ENCODE measurements at places on chromosomes 1 and 21. TPM values are rescaled to one million over a fixed set of nuclear protein-coding genes. Genes with fewer than 3 reads are reported as not detected.
A peak's percentile ranks its signal among the peaks of the same experiment; 100 is the strongest.

Gene TTLL7
- total RNA-seq = 66.1 TPM

DNA sequence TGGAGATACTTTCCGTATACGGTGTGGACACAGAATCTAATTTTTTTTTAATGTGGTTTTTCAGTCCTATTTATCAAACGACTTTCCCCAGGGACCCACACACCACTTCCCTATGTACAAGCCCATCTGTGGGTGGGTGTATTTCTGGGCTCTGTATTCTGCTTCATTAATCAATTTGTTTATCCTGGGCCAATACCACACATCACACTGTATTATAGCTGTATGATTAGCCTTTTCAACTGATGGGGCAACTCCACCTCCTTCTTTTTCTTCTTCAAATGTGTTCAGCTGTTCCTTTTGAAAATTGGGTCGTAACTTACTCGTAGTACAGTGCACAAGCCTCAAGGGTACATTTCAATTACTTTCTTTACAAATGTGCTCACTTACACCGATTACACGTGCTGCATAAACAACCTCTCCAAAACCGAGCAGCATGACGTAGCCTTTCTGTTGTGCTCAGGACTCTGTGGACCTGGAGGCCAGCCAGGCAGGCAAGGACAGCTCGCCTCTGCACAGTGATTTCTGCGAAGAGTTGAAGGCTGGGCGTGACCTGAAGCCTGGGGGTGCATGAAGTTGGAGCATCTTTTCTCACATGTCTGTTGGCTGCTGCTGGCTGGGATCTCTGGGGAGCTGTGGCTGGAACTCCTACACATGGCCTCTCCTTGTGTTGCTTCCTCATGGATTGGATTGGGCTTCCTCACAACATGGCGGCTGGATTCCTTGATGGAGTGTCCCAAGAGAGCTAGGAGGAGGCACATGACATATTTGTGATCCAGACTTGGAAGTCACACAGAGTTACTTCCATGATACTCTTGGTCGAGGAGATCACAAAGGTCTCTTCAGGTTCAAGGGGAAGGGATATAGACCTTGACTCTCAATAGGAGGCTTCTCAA lies 126.5 kb downstream of the CRYAA start:
- no peak overlapping the region for H3K4me3 ChIP-seq
- no peaks in the 10 kb centered on the region for H3K36me3 ChIP-seq
- no peak for DNase-seq

Gene MUL1
- 41.8 TPM for total RNA-seq

- DNase-seq = no peak
- H3K4me1 ChIP-seq = peaks cover 6% of the 10 kb centered on the region
- no peaks in the 10 kb centered on the region for H3K27me3 ChIP-seq
- H3K4me3 ChIP-seq = no peak overlapping the region
- no peaks in the 10 kb centered on the region for H3K36me3 ChIP-seq
Measured at GRCh38 chr21:26061437-26061836, 109.1 kb downstream of the APP start.

- H3K4me1 ChIP-seq = no peaks in the 10 kb centered on the region
- no peak for DNase-seq
- H3K27ac ChIP-seq = no peak overlapping the region
- H3K27me3 ChIP-seq = no peaks in the 10 kb centered on the region
- no peak overlapping the region for H3K4me3 ChIP-seq
Measured at GRCh38 chr1:172733815-172734214, 74.9 kb downstream of the FASLG start.

- H3K4me3 ChIP-seq = no peak overlapping the region
- DNase-seq = no peak
- no peaks in the 10 kb centered on the region for H3K27me3 ChIP-seq
- H3K4me1 ChIP-seq = peaks cover 23% of the 10 kb centered on the region
- no peaks in the 10 kb centered on the region for H3K36me3 ChIP-seq
Measured at GRCh38 chr1:91011726-91012125, 10.1 kb downstream of the ZNF644 start.

DNA sequence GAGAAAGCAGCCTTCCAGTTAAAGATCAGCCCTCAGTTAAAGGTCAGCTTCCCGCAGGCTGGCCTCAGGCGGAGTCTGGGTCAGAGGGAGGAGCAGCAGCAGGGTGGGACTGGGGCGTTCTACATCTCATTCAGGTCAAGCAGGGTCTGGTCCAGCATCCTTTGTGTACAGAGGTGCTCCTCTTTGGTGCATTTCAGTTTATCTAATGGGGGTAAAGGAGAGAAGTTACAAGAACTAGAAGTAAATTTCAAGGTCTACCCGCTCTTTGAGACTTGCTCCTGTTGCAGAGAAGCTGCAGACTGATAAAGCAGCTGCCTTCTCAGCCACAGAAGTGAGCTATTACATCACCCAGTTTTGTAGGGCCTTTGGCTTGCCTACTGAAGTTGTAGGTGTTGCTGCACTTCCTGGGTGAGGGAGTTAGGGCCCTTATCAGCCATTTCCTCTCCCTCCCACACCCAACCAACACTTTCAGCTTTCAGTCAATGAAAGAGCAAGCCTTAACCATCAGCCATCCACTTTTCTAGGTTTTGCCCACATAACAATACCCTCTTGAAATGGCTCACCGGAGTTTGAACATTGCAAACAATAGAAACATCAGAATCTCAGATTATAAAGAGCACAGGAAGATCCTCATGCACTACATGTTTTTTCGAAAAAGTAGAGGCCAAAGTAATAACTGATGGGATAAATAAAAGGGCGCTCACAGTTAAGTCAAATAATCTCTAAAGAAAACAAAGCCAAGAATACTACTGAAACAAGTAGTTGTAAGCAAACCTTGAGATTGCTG lies 2.8 kb upstream of the NUP210L start:
- H3K36me3 ChIP-seq = peaks cover 27% of the 10 kb centered on the region
- no peaks in the 10 kb centered on the region for H3K27me3 ChIP-seq
- H3K27ac ChIP-seq = peak overlapping the region; percentile 28
- DNase-seq = no peak
- H3K4me3 ChIP-seq = no peak overlapping the region
- H3K4me1 ChIP-seq = peaks cover 24% of the 10 kb centered on the region

DNA sequence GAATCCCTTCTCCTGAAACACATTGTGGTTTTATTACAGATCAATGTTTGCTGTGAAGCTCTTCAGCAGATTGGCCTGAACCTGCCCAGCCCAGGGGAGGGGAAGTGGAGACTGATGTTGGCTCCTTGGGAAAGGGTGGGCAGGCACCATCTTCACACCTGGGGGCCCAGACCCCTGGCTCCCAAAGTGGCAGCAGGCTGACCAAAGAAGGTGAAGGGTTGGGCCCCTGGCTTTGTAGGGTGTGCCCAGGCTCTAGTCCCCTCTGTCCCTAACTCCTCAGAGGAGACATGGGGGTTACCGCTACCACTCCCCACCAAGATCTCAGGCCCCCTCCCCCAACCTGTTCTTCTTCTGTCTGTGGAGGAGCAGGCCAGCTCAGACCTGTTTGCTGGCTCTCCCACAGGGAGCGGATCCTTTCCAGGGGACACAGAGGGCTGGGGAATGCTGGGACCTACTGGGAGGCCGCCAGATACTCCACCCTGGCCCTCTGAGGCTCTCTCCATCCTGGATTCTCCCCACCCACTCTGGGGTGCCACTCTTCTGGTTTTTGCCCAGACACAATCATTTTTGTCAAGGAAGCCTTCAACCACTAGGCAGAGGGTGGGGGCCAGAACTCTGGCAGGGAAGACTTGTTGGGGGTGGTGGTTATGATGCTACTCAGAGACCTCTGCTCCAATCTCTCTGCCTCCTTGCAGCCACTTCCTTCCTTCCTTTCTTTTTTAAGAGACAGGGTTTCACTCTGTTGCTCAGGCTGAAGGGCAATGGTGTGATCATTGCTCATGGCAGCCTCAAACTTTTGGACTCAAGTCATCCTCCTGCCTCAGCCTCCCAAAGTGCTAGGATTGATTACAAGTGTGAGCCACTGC lies 5.0 kb upstream of the EFNA3 start:
- no peaks in the 10 kb centered on the region for H3K36me3 ChIP-seq
- no peak for DNase-seq
- no peak overlapping the region for H3K4me3 ChIP-seq
- H3K4me1 ChIP-seq = peaks cover 4% of the 10 kb centered on the region
- no peaks in the 10 kb centered on the region for H3K27me3 ChIP-seq
- no peak overlapping the region for H3K27ac ChIP-seq

Gene SERINC2
- 7.6 TPM for total RNA-seq

Gene CLEC20A
- 3.0 TPM for total RNA-seq

Gene NBPF12
- 14.8 TPM for total RNA-seq

Gene CCDC190
- total RNA-seq = 15.6 TPM

- no peaks in the 10 kb centered on the region for H3K36me3 ChIP-seq
- no peak for DNase-seq
- H3K27me3 ChIP-seq = no peaks in the 10 kb centered on the region
- peaks cover 21% of the 10 kb centered on the region for H3K4me1 ChIP-seq
- H3K27ac ChIP-seq = no peak within 1 kb of the TSS
Measured at GRCh38 chr1:12166834-12167492, at the start of gene TNFRSF1B. TNFRSF1B (plus strand) TSS chr1:12166991; CDS start chr1:12167092, 101 bp downstream.

DNA sequence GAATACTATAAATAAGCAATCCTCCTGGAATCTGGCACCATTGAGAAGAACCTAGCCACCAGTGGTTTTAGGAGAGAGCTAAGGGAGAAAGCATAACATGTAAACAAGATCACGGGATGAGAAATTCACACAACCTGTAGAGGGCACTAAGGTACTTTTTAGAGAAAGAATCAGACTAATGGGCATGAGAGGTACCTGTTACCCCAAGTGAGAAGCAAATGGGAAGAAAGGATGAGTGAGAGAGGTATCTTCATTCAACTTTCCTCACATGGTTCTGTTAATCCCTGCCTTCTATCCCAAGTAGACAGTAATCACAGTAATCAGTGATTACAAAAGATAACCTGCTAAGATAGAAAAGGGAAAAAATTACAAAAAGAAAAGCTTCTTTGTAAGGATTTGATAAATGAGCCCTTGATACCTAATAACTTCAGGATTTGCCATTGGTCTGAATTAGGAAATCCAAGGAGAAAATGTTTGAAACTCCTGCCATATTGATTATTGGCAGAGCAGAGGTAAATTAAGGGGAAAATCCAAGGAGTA lies 251.1 kb upstream of the ADGRL2 start:
- H3K27me3 ChIP-seq = no peaks in the 10 kb centered on the region
- no peaks in the 10 kb centered on the region for H3K4me1 ChIP-seq
- DNase-seq = no peak
- H3K4me3 ChIP-seq = no peak overlapping the region
- no peak overlapping the region for H3K27ac ChIP-seq

Gene LRRC38
- not detected for total RNA-seq

GRCh38 chr1:55140137-55140536 lies 75.0 kb downstream of the USP24 start:
- peaks cover 44% of the 10 kb centered on the region for H3K36me3 ChIP-seq
- DNase-seq = no peak
- no peaks in the 10 kb centered on the region for H3K4me1 ChIP-seq
- H3K27me3 ChIP-seq = no peaks in the 10 kb centered on the region
- no peak overlapping the region for H3K27ac ChIP-seq

Gene CDA
- 0.92 TPM for total RNA-seq

DNA sequence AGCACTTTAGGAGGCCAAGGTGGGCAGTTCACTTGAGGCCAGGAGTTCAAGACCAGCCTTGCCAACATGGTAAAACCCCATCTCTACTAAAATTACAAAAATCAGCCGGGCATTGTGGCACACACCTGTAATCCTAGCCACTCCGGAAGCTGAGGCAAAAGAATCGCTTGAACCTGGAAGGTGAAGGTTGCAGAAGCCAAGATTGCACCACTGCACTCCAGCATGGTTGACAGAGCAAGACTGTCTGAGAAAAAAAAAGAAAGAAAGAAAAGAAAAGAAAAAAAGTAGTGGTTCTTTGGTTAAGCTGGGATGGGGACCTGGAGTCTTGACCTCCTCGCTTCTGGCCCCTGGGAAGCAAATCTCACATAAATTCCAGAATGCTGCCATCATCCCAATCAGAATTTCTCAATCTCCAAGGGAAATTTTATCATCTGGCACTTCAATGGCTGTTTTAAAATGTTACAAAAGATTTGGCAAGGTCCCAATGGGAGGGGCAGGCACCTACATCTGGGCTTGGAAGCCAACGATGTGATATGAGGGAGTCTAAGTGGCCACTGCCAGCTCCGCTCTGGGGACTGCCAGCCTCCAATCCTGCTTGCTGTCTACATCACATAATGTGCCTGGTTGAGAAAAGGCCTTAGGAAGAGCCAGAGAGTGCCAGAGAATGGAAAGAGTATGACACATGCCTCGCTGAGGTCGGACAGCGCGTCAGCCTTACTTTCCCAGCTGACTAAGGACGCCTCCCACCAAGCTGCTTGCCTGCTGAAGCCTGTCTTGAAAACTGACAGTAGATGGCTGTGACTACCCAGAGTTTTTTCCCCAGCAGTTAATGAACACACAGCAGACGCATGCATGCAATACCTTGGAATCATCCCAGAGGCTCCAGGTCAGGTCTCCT lies 42.1 kb upstream of the SRP9 start:
- no peaks in the 10 kb centered on the region for H3K27me3 ChIP-seq
- peaks cover 26% of the 10 kb centered on the region for H3K4me1 ChIP-seq
- H3K27ac ChIP-seq = peak overlapping the region; percentile 91
- peak; percentile 64 for DNase-seq

GRCh38 chr1:209153411-209153810 lies 430.1 kb upstream of the CAMK1G start:
- H3K36me3 ChIP-seq = no peaks in the 10 kb centered on the region
- H3K4me1 ChIP-seq = no peaks in the 10 kb centered on the region
- no peak overlapping the region for H3K4me3 ChIP-seq
- no peak for DNase-seq
- no peaks in the 10 kb centered on the region for H3K27me3 ChIP-seq

DNA sequence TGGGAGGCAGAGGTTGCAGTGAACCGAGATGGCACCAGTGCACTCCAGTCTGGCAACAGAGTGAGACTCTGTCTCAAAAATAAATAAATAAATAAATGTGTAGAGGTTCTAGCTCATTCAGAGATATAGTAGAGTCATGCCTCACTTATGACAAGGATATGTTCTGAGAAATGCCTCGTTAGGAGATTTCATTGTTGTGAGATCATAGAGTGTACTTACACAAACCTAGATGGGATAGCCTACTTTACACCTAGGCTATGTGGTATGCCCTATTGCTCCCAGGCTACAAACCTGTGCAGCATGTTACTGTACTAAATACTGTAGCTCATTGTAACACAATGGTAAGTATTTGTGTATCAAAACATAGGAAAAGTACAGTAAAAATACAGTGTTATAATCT lies 155.3 kb upstream of the JUN start:
- no peaks in the 10 kb centered on the region for H3K4me1 ChIP-seq
- no peaks in the 10 kb centered on the region for H3K36me3 ChIP-seq
- no peak overlapping the region for H3K27ac ChIP-seq
- no peak for DNase-seq

Gene MYOM3
- 1.5 TPM for total RNA-seq

Gene MAN1C1
- total RNA-seq = 21.0 TPM

- H3K4me3 ChIP-seq = no peak overlapping the region
- no peaks in the 10 kb centered on the region for H3K36me3 ChIP-seq
- peaks cover 7% of the 10 kb centered on the region for H3K4me1 ChIP-seq
- no peaks in the 10 kb centered on the region for H3K27me3 ChIP-seq
Measured at GRCh38 chr1:93969371-93969770, 60.1 kb upstream of the GCLM start.

Gene SYPL2
- total RNA-seq = 4.2 TPM

Gene MPZ
- 2.7 TPM for total RNA-seq

All from thoracic aorta (tissue), 2 donors.